ENCODE measurements at places on chromosomes 12 and 14. TPM values are rescaled to one million over a fixed set of nuclear protein-coding genes. Genes with fewer than 3 reads are reported as not detected.

Gene GPRC5D
- total RNA-seq = not detected

Gene B3GNT4
- total RNA-seq = 1.6 TPM

Gene KERA
- total RNA-seq = not detected

Gene TMEM63C
- total RNA-seq = 1.4 TPM

Gene DNAJC22
- 0.11 TPM for total RNA-seq

Gene KLRC1
- 7.8 TPM for total RNA-seq

Gene RAD51B
- 50.7 TPM for total RNA-seq

Gene GRIP1
- total RNA-seq = 1.8 TPM

Data from activated naive CD8-positive, alpha-beta T cell treated with anti-CD3 and anti-CD28 coated beads, Interleukin-2, amount 10 ng/mL, durations not matched to agents 7 days and 5 days (primary cell).